ENCODE measurements at places on chromosomes 16 and 17.
A peak's percentile ranks its signal among the peaks of the same experiment; 100 is the strongest.

DNA sequence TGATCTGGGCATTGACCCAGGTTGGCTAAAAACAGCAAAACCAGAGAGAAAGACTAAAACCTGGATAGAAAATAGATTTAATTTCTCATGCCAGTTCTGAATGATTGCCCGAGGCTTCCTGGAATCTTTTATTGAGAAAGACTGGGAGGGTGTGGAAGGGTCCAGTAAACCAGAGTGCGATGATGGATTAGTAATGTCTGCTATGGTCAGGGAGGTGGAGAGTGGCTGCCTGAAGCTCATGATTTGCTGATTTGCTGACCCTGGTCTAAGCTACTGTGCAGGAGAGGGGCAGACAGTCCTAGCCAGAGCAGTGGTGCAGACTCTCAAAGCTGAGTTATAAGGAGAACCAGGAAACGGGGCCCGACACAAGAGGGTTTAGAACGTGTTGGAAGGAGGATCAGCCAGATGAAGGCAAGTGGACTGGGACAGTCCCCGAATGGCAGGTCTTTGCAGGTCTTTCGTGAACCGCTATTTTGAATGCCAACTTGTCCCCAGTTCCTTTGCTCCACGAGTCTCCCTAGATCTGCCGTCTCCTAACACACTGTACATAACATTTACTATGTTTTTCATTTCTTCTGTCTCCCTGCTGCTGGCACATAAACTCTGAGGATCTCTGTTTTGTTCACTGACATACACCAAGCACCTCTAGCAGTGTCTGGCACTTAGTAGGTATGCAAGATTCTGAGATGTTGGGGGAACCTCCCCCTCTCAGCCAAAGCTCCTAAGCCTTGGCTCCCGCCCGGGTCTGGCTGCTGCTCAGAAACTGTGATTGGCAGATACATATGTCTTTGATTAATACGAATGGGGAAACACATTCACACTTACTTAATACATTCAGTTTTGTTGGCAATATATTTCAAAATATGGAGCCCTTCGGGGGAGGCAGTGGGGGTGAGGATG is 237.3 kb upstream of the TNRC6C start:
- no peak for DNase-seq

DNA sequence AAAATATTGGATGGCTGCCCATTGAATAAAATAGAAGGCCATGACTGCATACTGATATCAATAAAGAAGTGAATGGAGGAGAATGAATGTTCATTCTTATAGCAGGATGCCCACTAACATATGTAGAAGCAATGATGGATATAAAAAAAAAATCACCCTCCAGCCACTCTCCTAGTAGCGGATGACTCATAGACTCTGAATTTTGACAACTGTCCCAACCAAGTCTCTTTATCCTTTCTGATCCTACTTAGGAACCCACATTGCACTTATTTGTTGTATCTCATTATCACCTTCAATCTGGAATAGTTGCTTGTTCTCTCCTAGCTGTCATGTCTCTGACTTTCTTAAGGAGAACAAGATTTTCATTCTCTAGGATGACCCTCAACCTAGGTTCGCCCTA is 429.9 kb downstream of the HS3ST3B1 start:
- DNase-seq, result no peak

DNA sequence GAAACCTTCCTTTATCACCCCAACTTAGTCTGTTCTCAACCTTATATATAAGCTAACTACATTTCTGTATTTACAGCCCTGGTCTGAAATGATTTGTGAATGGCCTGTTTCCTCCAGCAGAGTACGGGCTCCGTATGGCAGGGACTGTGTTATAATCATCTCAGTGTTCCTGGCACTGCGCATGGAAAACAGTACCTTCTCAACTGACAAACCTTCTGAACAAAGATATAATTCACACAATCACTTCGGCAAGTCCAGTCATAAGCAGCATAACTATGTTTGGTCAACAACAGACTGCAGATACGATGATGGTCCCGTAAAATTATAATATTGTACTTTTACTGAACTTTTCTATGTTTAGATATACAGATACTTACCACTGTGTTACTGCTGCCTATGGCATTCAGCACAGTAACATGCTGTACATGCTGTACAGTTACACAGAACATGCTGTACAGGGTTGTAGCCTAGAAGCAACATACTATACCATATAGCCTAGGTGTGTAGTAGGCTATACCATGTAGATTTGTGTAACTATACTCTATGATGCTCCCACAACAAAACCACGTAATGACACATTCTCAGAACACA is 30.0 kb downstream of the ANKFY1 start:
- DNase-seq, result no peak

- DNase-seq, result no peak
These were observed 86.2 kb upstream of the CBX4 start for GRCh38 chr17:79925242-79925957.

DNA sequence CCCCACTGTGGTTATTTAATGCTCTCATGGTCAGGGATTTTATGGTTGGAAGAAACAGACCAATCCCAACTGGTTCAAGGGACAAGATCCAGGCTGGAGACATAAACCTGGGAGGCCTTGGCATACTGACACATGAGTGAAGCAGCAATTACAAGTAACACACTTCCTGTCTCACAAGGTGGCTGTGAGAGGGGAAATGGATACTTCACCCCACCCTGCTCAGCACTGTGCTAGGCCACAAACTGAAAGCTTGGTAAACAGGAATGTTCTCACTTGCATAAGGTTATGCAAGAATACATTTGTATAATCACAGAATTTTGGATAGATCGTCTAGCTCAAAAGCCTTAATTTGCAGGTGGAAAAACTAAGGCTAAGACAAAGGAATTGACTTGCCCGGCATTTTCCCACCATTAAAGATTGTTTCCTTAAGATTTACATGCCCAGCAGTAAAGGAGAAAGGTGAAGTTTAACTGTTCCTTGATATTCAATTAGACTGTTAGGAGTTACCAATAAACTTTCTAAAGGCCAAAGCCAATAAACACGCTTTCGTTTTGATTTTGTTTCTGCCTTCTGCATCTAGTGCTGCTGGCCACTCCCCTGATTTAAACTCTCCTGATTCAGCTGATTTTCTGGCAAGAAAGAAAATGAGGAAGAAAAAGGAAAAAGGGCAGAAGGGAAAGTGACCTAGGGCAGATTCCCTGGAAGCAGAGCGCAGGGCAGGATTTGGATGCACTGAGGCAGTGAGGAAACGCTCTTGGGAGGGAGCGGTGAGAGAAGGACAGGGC is 215.6 kb upstream of the CDH5 start:
- DNase-seq, result no peak

- DNase-seq, result no peak
These were observed 182.6 kb downstream of the LGALS9B start for GRCh38 chr17:20284570-20285295.

DNA sequence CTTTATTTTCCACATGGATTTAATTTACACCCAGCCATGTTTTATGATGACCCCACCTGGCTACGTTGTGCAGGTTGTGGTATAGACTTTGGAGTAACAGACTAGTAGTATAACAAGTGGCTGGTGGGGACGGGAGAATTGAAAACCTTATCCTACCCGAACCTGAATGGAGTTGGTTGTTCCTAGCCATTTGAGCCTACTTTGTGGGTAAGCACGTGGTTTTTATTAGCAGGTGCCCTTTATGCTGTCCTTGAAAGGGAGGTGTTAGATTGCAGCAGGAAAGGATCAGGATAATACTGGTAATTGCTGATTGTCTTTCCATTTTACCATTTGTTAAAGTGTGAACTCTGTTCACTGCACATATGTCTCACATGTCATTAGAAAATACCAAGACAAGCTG is 31.9 kb upstream of the PHAF1 start:
- no peak for DNase-seq

GRCh38 chr16:10517868-10518267 is 62.5 kb downstream of the EMP2 start:
- DNase-seq, result no peak

GRCh38 chr16:72300892-72301291 is 128.9 kb upstream of the PMFBP1 start:
- DNase-seq, result peak; percentile 44

GRCh38 chr16:28062847-28063521 is 530 bp downstream of the GSG1L start:
- no peak for DNase-seq

DNA sequence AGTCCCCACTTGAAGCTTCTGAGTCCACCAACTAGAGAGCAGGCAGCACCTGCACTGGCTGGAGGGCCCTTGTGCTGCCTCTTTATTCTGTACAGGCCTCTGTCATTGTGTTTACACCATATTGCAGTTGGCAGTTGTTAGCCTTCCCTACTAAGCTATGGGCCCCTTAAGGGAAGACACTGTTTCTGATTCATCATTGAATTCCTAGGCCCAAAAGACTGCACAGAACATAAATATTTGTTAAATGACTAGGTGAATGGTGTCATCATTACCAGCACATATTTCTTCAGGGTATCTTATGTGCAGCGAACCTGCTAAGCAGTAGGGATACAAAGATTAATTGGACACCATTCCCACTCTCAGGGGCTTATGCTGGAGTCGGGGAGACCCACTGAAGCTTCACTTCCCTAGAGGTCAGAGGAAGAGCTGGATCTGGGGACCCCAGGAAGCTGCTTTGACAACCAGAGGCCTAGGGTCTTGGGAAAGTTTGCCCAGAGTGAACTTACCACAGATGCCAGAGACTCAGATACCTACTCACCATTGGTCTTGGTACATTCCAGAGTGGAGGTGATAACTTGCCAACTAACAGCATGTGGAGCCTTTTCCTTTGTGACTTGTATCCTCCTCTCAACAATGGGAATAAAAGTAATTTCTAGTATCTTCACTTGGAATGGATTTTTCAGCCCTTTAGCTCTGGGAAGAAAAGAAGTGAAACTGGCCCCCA is 28.7 kb upstream of the DDX52 start:
- no peak for DNase-seq

DNA sequence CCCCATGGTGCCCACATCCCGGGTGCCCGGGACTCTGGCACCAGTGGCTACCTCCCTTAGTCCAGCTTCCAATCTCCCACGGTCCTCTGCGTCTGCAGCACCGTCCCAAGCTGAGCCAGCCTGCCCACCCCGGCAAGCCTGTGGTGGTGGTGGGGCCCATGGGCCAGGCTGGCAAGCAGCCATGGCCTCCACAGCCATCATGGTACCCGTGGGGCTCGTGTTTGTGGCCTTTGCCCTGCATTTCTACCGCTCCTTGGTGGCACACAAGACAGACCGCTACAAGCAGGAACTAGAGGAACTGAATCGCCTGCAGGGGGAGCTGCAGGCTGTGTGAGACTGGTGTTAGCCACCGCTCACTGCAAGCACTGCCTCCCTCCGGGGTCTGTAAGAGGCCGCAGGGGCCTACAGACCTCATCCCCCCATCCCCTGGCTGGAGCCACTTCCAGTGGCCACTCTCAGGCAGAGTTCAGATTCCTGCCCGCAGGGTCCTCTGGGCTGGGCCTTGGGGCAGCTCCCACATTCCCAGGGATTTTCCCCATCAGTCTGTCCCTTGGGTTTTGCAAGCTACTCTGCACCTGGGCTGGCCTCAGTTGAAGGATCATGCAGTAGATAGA is 3.9 kb upstream of the SETD1A start:
- DNase-seq, result peak; percentile 81

- no peak for DNase-seq
These were observed 6.3 kb upstream of the SREBF1 start for GRCh38 chr17:17843096-17843495.

DNA sequence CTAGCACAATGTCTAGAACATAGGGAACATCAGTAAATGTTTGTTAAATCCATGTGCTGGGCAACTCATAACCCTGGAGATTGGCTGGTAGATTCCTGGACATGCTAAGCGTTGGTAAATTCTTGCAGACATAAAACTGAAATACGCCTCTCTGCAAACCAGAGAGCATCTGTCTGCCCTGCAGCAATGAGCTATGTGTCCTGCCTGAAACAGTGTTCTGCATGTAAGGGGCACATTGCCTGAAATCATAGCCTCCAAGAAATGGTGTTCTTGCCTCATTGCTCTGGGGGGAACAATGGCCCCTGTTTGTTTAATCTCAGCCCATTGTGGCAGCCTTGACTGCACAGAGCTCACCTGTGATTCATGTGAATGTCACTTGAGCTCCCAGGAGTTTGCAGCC is 113.5 kb upstream of the CCL2 start:
- DNase-seq, result no peak

DNA sequence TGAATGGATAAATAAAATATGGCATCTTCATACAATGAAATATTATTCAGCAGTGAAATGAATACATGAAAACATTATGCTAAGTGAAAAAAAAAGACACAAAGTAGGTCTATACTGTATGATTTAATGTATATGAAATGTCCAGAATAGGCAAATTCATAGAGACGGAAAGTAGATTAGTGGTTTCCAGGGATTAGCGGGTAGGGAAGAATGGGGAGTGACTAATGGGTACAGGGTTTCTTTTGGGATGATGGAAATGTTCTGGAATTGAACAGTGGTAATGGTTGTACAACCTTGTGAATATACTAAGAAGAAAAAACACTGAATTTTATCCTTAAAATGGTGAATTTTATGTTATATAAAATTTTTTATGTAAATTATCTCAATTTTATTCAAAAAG is 8.5 kb upstream of the MYCBPAP start:
- no peak for DNase-seq

DNA sequence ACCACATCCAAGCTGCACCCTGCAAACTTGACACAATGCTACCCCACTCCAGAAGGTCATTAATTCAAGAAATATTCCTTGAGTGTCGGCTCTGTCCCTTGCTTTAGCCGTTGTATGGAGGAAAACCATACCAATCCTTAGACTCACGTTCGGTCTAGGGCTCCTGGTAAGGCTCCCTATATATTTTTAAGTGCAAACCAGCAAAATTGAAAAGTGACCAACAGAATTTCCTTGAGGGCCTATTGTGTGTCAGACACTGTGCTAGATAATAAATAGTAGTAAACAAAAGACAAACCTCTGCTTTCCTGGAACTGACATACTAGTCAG is 390 bp upstream of the BBS2 start:
- no peak for DNase-seq

- DNase-seq, result no peak
These were observed 2.7 kb downstream of the ESRP2 start for GRCh38 chr16:68233085-68233834.

DNA sequence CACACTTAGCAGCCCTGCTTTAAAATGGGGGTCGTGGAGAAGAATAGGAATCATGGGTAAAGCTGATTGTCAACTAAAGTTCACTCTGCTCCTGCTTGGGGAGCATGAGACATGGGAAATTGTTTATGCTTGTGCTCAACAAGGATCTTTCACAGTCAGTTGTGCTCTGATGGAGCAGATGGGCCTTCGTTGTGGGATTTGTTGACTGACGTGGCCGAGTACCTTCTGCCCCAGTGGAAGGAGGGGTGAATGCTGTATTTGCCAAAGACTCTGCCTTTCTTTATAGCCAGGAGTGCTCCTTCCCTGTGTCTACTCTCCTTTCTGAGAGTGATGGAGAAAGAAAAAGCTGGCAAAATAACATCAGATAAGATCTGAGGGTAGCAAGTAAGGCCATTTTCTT is 11.4 kb downstream of the ARSG start:
- DNase-seq, result peak; percentile 36

GRCh38 chr17:9003355-9004131 is 17.8 kb upstream of the NTN1 start:
- DNase-seq, result peak; percentile 73

GRCh38 chr17:57953705-57954396 is 1.4 kb downstream of the CUEDC1 start:
- DNase-seq, result no peak

GRCh38 chr16:28140788-28141618 is 70.8 kb downstream of the XPO6 start:
- no peak for DNase-seq

GRCh38 chr17:55466671-55467070 is 44.6 kb downstream of the SMIM36 start:
- peak; percentile 40 for DNase-seq

- no peak for DNase-seq
These were observed 9.0 kb downstream of the MAP2K6 start for GRCh38 chr17:69423450-69423849.

GRCh38 chr16:72444696-72445095 is 272.7 kb upstream of the PMFBP1 start:
- no peak for DNase-seq
